ENCODE measurements at places on chromosomes 13 and 19. TPM values are rescaled to one million over a fixed set of nuclear protein-coding genes. Genes with fewer than 3 reads are reported as not detected.

GRCh38 chr19:45408830-45409556 is 2.5 kb downstream of the POLR1G start:
- peaks cover 28% of the 10 kb centered on the region for H3K4me1 ChIP-seq
- H3K4me3 ChIP-seq = no peak overlapping the region
- H3K27me3 ChIP-seq = peaks cover 13% of the 10 kb centered on the region
- no peak for DNase-seq

DNA sequence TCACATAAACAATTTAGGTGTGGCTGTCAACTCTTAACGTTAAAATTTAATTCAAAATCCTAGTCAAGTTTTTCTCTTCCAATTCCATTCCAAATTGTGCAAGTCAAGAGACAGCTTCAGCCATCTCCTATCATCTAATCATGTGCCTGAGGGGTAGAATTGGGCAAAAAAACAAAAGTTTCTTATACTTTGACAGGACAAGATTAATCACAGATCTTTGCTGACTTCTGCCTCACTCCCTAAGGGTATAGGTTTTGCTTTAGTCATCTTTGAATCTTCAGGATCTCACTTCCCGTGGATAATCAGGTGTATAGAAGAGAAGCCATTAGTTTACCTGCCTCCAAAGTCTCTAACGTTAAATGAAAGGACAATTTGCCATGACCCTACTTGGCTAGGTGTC is 24.6 kb downstream of the RNF17 start:
- no peak overlapping the region for H3K4me3 ChIP-seq
- H3K36me3 ChIP-seq = no peaks in the 10 kb centered on the region
- peaks cover 47% of the 10 kb centered on the region for H3K27me3 ChIP-seq
- H3K27ac ChIP-seq = no peak overlapping the region
- no peak for DNase-seq

Gene LMTK3
- total RNA-seq = 18.4 TPM

DNA sequence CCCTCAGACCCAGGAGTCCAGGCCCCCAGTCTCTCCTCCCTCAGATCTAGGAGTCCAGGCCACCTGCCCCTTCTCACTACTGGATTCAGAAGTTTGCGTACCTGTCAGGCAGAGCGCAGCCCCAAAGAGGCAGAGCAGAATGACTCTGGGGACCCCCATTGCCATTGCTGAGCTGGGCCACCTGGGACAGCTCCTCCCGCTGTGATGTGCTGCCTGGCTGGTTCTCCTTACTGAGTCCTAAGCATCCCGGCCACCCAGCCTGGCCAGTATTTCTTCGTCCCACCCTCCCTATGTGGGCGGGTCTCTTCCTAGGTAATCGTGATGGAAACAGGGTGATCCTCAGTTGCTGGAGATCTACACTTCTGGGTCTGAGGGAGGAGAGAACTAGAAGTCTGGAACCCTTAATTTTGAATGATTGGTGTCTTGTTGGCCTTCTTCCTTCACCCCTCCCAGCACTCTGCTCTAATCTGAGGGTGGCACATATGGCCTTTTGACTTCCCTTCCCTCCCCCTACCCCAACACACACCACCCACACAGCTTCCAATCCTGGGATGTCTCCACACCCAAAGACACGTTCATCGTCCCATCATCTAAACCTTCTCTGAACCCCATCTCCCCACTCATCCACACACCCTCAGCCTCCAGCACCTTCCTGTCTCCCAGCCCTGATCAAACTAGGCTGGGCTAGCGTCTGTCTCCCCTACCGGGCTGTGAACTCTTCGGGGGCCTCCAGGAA is at the start of gene LYPD5:
Gene LYPD5, minus strand, starts transcription at position 232 of the 736 bp plus-strand sequence. Its CDS starts 67 bp downstream, at position 165.
- peaks cover 22% of the 10 kb centered on the region for H3K4me1 ChIP-seq
- no peak within 1 kb of the TSS for H3K4me3 ChIP-seq
- H3K27me3 ChIP-seq = peaks cover 9% of the 10 kb centered on the region

Gene NBEA
- 3.8 TPM for total RNA-seq

- no peak overlapping the region for H3K4me3 ChIP-seq
- H3K4me1 ChIP-seq = peaks cover 5% of the 10 kb centered on the region
- H3K36me3 ChIP-seq = peaks cover 7% of the 10 kb centered on the region
- DNase-seq = no peak
- H3K27ac ChIP-seq = no peak overlapping the region
- H3K27me3 ChIP-seq = no peaks in the 10 kb centered on the region
Observed at GRCh38 chr13:52665325-52665724, 12.7 kb downstream of the SUGT1 start.

DNA sequence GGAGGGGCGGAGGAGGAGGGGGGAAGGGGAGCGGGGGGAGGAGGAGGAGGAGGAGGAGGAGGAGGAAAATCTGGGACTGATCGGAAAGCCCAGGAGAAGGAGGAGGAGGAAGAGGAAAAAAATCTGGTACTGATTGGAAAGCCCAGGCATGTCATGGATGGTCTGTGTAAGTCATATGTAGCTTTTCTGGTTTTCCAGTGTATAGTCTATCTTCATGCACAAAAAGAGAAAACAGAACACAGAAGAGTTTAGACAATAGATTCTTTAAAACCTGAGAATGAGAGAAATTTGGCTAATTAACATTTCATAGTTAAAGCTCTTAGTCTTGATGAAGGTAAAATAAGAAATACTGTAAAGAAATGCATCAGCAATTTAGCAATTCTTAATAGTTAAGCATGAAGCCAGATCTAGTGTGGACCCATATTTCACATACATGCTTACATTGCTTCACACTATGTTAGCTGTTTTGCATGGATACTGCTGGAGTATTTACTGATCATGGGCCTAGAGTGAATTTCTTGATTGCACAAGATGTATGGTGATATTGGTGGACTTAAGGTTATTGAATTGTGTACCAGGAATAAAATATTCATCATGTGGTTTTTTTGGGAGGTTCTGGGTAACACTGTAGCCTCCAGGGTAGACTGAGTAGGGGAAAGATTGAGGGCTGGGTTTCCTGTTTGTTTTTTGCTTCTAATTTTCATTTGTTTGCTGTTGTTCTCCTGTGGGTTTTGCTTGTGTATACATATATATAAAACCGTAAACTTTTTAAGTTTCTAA is 41.4 kb downstream of the SUCLA2 start:
- no peaks in the 10 kb centered on the region for H3K4me1 ChIP-seq
- H3K4me3 ChIP-seq = no peak overlapping the region
- H3K27me3 ChIP-seq = no peaks in the 10 kb centered on the region
- no peak overlapping the region for H3K27ac ChIP-seq
- peaks cover 10% of the 10 kb centered on the region for H3K36me3 ChIP-seq

DNA sequence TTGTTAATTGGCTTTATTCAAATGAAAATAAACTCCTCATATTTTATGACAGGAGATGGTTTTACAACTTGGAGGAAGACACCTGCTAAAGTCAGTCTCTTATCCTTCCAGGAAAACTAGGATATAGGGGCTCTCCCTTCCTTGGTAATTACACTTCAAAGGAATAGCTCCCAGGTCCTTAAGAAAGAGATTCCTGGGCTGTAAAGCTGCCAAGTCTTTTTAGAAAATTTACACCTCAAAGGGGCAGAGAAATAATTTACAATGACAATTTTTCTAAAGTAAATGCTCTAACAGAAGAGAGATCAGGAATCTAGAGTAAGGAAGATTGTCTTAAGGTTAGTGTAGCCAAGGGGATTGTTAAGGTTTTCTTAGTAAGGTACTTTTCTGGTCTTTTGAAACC is 1359.0 kb downstream of the OLFM4 start:
- no peaks in the 10 kb centered on the region for H3K27me3 ChIP-seq
- DNase-seq = no peak
- no peak overlapping the region for H3K4me3 ChIP-seq
- no peaks in the 10 kb centered on the region for H3K36me3 ChIP-seq
- H3K4me1 ChIP-seq = no peaks in the 10 kb centered on the region

- no peaks in the 10 kb centered on the region for H3K27me3 ChIP-seq
- peaks cover 12% of the 10 kb centered on the region for H3K36me3 ChIP-seq
- no peak for DNase-seq
- no peak overlapping the region for H3K4me3 ChIP-seq
- peak overlapping the region; percentile 79 for H3K27ac ChIP-seq
Observed at GRCh38 chr19:16836115-16837034, 7.2 kb downstream of the SIN3B start.

DNA sequence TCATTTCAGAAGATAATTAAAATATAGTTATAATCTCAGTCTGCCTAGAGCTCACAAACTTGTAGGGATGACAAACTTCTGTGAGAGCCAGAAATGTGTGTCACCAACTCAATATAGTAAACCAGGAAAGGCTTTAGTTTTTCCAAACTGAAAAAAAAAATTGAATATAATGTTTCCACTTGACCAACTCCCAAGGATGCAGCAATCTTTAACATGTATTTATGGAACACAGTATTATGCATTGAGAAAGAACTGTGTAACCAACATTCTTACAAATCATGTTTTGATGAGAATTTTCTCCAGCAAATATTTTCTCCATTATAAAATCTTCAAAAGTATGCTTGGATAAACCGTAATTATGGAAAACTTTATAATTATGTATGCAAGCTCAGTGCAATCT is 50.1 kb upstream of the KLF12 start:
- no peaks in the 10 kb centered on the region for H3K36me3 ChIP-seq
- no peaks in the 10 kb centered on the region for H3K27me3 ChIP-seq
- H3K27ac ChIP-seq = no peak overlapping the region
- no peak for DNase-seq

Gene COG6
- total RNA-seq = 25.7 TPM

Gene WDR62
- 3.8 TPM for total RNA-seq

Gene RASGRP4
- total RNA-seq = 1.6 TPM

DNA sequence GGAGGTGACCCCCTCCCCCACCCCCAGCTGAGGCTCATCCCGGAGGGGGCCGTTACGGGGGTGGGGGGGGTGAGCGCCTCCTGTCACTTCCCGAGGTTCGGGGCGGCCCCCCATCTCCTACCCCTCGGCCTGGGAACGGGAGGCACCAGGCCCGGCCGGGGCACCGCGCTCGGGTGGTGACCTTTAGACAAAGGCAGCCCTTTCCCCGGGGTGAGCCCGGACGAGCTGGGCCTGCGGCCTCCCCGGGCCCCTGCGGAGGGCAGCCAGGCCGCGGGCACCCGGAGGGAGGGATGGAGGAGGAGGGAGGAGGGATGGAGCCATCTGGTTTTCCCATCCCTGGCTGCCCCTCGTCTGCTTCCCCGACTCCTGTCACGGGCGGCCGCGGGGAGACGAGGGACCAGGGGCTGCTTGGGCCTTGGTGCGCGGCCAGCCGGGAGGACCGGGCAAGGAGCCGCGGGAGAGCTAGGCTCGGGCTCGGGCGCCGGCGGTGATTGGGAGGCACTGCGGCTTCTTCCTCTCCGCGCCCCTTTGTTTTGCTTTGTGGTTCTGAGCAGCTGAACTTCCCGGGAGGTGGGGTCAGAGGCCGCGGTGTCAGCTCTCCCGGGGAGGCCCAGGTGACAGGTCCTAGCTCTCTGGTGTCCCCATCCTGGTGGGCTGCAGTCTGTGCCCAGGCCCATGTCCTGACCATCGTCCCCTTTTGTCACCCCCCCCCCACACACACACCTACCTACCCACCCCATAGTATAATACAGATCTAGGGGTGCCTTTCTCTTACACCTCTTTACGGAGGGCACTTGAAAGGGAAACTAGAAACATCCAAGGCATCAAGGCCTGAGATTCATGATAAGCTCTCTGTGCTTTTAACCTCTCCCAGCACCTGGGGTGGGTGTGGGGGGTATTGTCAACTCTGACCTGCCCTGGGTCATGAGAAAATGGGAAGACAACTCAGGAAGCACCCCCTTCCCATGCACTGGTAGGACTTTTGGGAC is 1.3 kb downstream of the BICRA start:
- peak overlapping the region; percentile 78 for H3K27ac ChIP-seq
- peak overlapping the region; percentile 93 for H3K4me3 ChIP-seq
- peak; percentile 40 for DNase-seq
- no peaks in the 10 kb centered on the region for H3K36me3 ChIP-seq

DNA sequence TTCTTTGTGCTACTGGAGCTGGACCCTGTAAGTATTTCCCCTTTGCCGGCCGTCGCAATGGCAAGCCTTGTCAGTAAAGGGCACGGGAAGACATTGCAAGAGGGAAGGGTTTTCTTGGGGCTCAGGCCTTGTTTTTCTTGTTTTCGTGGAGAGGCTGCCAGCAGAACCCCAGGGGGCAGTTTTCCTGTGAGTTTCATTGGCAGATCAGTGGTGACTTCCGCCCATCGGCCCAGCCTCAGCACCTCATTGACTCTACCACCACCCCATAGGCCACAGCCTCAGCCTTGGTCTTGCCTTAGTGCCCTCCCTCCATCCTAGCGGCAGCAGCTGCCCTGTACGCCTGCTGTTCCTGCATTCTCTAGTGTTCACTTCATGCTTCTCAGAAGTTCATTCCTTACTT is 61.5 kb downstream of the GJA3 start:
- H3K27ac ChIP-seq = no peak overlapping the region
- peaks cover 11% of the 10 kb centered on the region for H3K4me1 ChIP-seq
- H3K4me3 ChIP-seq = no peak overlapping the region
- no peak for DNase-seq
- H3K36me3 ChIP-seq = peaks cover 3% of the 10 kb centered on the region

- H3K4me1 ChIP-seq = peaks cover 4% of the 10 kb centered on the region
- H3K27ac ChIP-seq = no peak overlapping the region
- no peak for DNase-seq
- H3K4me3 ChIP-seq = no peak overlapping the region
- peaks cover 44% of the 10 kb centered on the region for H3K27me3 ChIP-seq
Observed at GRCh38 chr19:39007096-39007495, 25.3 kb downstream of the FBXO27 start.

Gene KLF1
- total RNA-seq = not detected

GRCh38 chr13:33730147-33730546 is 87.8 kb upstream of the RFC3 start:
- no peak for DNase-seq
- no peaks in the 10 kb centered on the region for H3K4me1 ChIP-seq
- peaks cover 5% of the 10 kb centered on the region for H3K27me3 ChIP-seq
- H3K36me3 ChIP-seq = peaks cover 2% of the 10 kb centered on the region
- H3K27ac ChIP-seq = no peak overlapping the region
- no peak overlapping the region for H3K4me3 ChIP-seq

DNA sequence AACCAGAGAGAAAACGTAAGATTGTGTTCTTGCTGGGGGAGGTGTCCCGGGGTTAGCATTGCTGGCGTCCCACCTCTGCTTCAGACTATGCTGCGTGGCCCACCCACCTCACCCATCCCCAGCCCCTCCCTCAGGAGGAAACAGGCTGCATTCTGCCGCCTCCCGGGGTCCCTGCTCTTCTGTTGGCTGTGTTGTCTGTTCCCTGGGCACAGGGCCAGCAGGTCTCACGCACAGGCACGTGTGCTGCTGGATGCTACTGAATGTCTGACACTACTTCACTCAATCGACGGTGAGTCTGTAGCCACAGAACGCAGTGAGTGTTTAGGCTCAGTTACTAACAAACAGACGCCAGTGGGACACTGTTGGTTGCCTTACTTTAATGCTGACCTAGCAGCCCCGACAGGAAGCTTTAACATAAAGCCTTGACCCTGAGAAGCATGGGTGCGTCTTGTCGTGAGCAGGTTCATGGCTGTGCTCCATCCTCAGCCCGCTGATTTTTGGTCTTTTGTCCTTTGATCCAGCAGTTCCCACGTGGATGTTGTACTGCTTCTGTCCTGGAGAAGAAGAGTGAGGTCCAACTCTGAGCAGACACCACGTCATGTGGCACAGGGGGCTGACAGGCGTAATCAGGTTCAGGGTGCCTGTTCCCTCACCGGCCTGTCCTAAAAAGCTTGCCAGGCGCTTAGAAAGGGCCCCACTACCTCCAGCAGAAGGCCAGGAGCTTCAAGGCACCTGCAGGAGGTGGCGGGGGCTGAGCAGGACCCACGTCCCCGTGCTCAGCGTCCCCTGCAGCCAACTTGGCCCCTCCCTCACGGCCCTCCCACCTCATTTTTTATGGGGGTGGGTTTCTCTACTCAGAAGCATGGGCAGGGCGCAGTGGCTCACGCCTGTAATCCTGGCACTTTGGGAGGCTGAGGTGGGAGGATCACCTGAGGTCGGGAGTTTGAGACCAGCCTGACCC is 26.0 kb downstream of the NAXD start:
- peak overlapping the region; percentile 66 for H3K27ac ChIP-seq
- no peaks in the 10 kb centered on the region for H3K27me3 ChIP-seq
- no peaks in the 10 kb centered on the region for H3K36me3 ChIP-seq
- no peak overlapping the region for H3K4me3 ChIP-seq

Data from T-helper 17 cell (primary cell).